ENCODE measurements at places on chromosomes 12 and 14. TPM values are rescaled to one million over a fixed set of nuclear protein-coding genes. Genes with fewer than 3 reads are reported as not detected.

DNA sequence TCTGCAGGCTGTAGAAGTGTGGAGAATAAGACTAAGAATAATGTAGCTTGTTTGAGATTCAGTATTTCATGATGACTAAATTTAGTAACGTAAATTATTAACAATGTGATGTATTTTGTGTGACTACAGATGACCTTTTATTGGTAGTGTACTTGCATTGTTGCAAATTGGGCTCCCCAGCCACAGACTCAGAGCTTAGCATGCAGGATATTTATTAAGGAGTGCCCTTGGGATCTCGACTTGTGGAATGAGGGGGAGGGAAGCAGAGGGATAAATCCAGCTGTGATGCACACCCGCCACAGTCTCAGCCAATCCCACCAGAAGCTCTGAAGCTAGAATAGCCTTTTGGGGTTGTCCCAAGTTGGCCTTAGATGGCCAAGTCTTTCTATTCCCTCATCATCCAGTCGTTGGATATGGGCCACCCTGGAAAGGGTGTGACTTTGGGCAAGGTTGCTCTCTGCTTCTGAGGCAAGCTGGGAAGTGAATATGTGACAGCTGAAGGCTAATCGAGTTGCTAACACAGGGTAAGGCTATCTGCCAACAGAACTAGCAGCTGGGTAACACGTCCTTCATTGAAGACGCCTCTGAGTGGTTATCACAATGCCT, 42.1 kb upstream of the USP44 start:
- peak; percentile 78 for DNase-seq

TAS2R20 gene
- total RNA-seq: 0.46 TPM

DNA sequence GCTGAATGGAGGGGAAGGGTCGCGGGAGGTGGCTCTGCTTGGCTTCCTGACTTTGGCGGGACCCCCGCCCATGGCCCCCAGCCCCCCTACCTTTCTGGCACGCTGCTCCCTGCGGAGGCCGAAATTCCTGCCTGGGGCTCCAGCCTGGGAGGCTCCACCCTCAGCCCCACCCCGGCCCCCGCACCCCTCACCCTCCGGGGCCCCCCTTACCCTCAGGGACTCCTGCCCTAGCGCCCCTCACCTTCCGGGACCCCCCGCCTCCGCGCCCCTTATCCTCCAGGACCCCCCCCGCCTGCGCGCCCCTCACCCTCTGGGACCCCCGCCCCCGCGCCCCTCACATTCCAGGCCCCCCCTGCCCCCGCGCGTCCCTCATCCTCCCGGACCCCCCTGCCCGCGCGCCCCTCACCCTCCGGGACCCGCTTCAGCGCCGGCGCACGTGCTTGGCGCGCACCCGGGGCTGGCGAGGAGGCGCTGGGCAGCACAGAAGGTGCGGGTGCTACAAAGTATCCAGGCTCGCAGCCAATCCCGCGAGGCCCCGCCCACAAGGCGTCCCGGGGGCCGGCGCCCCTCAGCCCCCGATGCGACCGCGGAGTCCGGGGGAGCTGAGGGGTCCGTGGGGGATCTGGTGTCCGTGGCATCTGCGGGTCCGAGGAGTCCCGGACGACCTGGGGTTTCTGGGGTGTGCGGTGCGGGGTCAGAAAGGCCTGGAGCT, at the start of gene ANHX:
Gene ANHX, minus strand, starts transcription at position 477 of the 712 bp plus-strand sequence. CDS start 1,521 bp downstream, outside the sequence.
- no peak for DNase-seq

GYS2 gene
- not detected for total RNA-seq

GALC gene
- total RNA-seq: 11.1 TPM

- no peak for DNase-seq
These were observed 84.2 kb downstream of the PDE3A start for GRCh38 chr12:20452496-20453010.

DNA sequence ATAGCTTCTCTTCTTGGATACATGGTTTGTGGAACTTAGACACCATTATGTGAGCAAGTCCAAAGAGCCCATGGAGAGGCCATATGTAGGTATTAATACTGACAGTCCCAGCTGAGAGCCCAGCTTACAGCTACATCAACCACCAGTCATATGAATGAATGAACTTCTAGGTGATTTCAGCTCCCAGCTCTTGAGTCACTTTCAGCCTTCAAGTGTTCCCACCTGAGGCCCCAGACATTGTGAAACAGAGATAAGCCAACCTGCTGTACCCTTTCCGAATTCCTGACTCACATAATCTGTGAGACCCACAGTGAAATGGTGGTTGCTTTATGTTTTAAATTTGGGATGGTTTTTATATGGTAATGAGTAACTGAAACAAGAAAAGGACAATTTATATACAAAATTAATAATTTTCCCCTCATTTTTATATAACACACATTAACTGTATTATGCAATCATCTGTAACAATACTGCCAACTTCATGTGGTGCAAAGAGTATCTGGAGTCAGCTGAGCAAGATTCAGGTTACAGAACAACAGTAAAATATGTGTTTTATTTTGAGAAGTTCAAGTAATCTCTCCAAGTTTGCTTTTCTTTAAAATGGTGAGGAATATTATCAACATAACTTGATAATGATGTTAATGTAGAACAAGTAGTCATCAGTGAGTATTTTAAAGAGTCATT, 27.7 kb upstream of the FBXO33 start:
- DNase-seq: no peak

DNA sequence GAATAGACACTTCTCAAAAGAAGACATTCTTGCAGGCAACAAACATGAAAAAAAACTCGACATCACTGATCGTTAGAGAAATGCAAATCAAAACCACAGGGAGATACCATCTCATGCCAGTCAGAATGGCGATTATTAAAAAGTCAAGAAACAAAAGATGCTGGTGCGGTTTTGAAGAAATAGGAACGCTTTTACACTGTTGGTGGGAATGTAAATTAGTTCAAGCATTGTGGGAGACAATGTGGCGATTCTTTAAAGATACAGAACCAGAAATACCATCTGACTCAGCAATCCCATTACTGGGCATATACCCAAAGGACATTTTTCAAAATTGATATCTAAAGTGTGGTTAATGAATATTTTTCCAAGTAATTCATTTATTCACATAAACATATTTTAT, 39.6 kb upstream of the LIN7A start:
- DNase-seq: no peak

DNA sequence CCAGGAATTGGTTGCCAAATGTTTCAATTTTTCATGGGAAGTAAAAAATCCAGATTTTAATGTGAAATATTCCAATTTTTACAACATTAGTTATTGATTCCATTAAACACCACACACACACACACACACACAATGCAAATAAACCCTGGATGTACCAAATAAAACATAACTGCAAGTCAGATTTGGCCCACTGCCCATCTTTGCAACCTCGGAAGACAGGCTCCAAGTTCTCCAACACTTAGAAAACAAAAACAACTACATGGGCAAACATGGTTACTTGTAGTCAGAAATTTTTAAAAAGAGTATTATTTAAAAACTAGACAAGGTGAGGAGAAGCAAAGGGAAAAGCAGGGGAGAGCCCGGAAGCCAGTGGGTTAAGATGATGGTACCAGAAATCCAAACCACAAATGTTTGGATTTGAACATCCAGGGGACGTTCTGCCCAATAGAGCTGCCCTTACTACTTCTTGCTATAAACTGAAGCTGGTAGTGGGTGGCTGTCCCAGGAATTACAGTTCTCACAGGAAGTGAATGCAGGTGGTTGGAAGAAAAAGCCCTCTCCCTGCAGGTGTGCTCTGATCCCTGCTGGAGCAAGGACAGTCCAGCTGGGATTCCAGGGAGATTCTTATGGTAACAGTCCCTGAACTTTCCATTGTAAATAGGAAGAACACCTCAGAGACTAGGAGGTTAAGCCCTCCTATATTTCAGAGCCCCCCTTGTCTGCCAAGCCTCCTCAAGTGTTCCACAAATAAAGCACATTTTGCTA, 111.7 kb downstream of the SLC25A21 start:
- DNase-seq: no peak

CCDC177 gene
- not detected for total RNA-seq

DNA sequence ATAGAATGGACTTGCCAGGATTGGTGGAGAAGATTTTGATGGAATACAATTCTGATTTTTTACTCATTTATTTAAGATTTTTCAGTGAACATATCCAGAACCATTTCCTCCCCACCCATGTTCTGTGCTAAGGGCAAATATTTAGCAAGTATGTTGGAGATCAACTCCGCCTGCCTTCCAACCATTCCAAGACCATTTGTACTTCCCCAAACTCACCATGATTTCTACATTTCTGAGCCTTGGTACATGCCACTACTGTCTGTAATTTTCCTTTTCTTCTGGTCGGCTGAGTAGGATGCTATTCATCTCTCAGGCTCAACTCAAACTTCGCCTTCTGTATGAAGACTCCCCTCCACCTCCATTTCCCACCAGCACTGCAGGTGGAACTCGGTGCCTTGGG, 150.6 kb downstream of the NTF3 start:
- no peak for DNase-seq

STON2 gene
- total RNA-seq: 12.8 TPM

GRCh38 chr14:103846543-103847450, 578 bp downstream of the PPP1R13B start:
- DNase-seq: peak; percentile 56

NUDT14 gene
- 33.9 TPM for total RNA-seq

GRCh38 chr12:57154804-57155434, 7.5 kb upstream of the LRP1-AS start:
- no peak for DNase-seq

GRCh38 chr12:83161456-83161855, 474.8 kb downstream of the TMTC2 start:
- no peak for DNase-seq

A2M gene
- 640 TPM for total RNA-seq

DNA sequence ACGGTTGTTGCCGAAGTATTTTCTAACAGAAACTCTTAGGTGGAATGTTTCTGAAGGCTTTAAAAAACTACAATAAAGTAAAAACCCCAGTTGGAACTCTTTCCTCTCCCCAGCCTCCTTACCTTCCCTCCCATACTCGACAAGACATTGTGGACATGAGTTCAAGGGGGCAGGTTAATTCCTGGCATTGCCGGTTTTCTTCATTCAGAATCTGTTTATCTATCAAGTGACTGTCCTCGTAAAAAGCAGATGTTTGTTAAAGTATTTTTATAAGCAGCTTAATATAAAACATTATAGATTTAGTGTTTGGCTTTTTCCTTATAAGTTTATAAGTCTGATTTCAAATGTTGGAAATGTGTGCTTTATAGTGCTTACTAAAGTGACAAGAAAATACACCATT, 30.7 kb downstream of the PARP11 start:
- no peak for DNase-seq

GRCh38 chr14:92122761-92123160, 992 bp downstream of the CPSF2 start:
- no peak for DNase-seq

- DNase-seq: no peak
These were observed 16.4 kb downstream of the NID2 start for GRCh38 chr14:52052288-52052943.

- DNase-seq: no peak
These were observed 355.1 kb upstream of the CCDC196 start for GRCh38 chr14:66131111-66131510.

FBRSL1 gene
- total RNA-seq: 51.9 TPM

DNA sequence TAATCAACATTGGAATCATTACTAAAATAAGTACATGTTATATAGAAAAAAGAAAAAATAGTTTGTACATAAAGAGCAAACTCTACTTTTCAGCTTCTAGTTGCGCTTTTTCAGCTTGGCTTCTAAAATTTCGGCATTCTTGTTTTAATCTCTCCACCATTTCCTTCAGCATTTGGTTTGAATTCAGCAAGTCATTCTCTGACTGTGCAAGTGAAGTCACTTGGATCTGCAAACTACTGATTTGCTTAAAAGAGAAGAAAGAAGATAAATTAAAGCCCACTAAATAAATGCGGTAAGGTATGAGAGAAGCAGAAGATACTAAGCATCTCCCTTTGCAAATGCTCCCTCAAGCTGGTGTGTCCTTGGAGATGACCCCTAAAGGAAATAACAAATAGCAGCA, 126.3 kb downstream of the CEP83 start:
- no peak for DNase-seq

- DNase-seq: no peak
These were observed 255.1 kb upstream of the KRR1 start for GRCh38 chr12:75766263-75767160.

AQP5 gene
- 0.81 TPM for total RNA-seq

DNA sequence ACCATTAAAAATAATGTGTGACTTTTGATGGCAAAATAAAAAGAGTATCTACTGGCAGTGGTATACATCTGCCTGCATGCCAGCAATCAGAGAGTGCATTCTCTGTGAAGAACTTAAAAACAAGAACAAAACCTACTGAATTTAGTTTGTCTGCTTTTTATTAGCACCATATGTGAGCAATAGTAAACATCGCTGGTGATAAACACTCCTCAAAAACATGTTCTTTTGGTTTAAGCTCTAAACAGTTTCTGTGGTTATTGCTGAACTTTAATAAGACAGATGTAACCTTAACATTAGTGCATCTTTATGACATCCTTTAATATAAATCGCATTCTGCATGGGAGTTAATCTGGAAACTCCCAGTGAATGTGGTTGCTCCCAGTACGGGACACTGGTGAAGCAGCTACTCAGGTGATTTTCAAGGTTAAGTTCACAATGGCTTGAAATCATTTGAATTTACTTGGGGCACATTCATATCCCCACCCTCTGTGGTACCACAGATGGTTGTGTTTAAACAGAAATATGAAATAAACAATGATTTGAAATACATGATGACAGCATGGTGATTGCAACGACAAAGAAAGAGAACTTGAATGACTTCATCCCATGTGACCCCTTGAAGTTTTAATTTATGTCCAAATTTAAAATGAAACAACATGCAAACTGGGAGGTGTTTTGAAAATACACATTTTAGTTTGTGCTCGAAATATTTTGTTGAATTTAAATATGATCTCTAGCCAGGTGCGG, 285.9 kb downstream of the FOXN3 start:
- no peak for DNase-seq

DNA sequence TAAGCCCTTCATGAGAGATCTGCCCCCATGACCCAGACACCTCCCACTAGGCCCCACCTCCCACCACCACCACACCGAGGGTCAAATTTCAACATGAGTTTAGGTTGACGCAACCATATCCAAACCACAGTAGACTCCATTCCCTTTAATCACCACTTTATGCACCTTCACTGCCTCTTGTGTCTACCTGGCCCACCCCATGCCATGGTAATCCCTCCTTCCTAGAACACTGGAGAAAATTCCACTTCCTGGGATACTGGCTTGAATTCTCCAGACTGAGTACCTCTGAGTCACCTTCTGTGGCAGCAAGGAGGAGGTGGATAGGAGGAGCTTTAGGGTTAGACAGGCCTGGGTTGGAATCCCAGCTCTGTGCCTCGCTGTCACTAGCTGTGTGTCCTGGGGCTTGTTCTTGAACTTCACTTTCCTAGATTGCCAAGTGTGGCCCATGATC, 26.1 kb upstream of the CIPC start:
- DNase-seq: no peak

DNA sequence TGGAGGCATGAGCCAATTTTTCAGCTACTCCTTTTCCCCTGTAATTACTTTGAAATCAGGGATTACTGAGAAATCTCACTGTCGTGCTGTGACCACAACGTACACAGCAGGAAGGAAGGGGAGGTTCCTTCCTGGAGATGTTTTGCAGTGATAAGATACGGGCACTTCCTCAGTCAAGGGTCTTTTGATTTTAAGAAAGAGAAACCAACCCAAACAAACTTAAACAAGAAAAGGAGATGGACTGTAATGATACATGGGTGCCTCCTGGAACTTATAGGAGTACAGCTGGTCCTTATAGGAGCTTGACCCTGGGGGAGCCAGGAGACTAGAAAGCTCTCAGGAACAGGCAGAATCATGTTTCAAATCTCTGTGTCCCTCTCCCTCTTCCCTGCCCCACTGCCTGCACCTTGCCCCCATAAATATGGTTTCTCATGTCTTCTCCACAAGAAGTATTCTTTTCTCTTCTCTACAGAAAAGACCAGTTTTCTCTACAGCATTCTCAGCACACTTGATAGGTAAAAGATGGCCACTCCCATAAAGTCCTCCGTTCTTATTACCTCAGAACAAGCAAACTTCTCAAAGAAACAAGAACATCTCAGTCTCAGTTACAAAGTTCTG, 281.1 kb upstream of the AMIGO2 start:
- DNase-seq: no peak
